ENCODE measurements at places on chromosomes 1 and 21. TPM values are rescaled to one million over a fixed set of nuclear protein-coding genes. Genes with fewer than 3 reads are reported as not detected.

Gene PAQR6
- 5.7 TPM for total RNA-seq

Gene ANKRD45
- 0.11 TPM for total RNA-seq

Gene PLD5
- total RNA-seq: not detected

Gene ATAD3B
- total RNA-seq: 39.2 TPM

Gene CD1C
- 0.14 TPM for total RNA-seq

Gene C1orf74
- 4.3 TPM for total RNA-seq

Gene ACTA1
- total RNA-seq: not detected

Gene SERINC2
- 0.14 TPM for total RNA-seq

Gene MMEL1
- total RNA-seq: 1.4 TPM

Gene HCRTR1
- total RNA-seq: not detected

Gene LCE2C
- not detected for total RNA-seq

Gene NR5A2
- not detected for total RNA-seq

Gene PGLYRP4
- not detected for total RNA-seq

Gene WNT2B
- total RNA-seq: 0.12 TPM

Gene CCDC27
- not detected for total RNA-seq

Gene CD52
- total RNA-seq: 216 TPM

Gene BCL2L15
- total RNA-seq: 1.3 TPM

Gene VAMP4
- 9.7 TPM for total RNA-seq

Gene FAM151A
- total RNA-seq: not detected

Measured in activated CD4-positive, alpha-beta T cell treated with anti-CD3 and anti-CD28 coated beads for 36 hours (primary cell).